ENCODE measurements at places on chromosomes 6 and 20.
A peak's percentile ranks its signal among the peaks of the same experiment; 100 is the strongest.

GRCh38 chr6:146884728-146885127 lies 286.0 kb downstream of the ADGB start:
- DNase-seq: no peak

DNA sequence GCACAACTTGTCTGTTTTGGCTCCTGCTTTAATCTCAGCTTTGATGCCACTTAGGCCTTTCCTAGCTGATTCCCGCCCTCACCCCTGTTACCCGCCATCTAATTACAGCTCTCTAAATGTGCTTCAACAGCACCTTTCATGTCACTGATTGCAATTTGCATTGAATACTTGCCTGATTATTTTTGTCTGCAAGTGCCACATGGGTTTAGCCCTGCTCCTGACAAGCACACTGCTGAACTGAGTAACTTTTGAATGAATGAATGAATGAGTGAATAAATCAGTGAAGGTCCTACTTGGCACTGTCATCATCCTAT lies 591 bp upstream of the DCBLD1 start:
- DNase-seq: no peak

DNA sequence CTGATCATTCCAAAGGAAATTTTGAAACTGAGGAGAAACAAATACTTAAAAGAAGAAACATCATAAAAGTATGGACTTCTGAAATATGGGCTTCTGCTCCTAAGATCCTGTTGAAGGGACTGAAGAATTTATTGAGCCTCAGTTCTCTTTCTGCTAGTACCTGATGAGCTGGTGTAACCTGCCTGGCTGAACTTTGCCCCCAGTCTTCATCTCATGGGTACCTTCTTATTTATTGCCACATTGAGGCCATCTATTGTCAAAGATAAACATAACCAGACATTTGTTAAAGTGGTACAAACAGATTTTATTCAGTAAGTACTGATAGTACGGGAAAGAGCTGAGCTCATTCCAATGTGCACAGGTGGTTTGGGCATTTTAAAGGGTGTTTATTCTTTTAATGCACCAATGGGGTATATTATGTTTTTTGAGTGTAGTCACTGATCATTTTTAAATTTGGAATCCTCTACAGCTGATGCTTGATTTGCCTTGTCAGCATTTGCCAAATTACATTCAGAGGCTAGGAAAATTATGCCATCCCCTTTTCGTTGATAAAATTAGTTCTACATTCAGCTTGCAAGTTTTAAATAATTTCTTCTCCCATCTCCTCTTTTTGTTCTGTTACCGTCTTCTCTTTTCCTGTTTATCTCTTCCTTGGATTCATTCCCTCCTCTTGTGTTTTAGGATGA lies 118.2 kb downstream of the PRIM2 start:
- no peak for DNase-seq

DNA sequence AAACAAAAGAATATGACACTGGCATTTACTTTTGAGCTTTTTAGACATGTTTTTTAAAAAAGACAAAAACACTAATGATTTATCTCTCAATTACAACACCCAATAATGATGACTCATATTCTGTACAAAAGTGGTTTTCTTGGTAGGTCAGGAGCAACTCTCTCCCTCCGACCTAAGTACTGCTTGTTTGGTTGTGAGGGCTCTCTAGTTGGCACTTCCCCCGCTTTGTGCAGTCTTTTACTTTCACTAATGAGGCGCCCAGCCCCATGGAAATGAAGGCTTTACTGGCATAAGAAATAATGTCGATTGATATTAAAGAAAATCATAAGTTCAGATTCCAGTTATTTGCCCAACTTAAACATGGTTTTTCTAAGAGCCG lies 1.3 kb downstream of the KPNA5 start:
- no peak for DNase-seq

DNA sequence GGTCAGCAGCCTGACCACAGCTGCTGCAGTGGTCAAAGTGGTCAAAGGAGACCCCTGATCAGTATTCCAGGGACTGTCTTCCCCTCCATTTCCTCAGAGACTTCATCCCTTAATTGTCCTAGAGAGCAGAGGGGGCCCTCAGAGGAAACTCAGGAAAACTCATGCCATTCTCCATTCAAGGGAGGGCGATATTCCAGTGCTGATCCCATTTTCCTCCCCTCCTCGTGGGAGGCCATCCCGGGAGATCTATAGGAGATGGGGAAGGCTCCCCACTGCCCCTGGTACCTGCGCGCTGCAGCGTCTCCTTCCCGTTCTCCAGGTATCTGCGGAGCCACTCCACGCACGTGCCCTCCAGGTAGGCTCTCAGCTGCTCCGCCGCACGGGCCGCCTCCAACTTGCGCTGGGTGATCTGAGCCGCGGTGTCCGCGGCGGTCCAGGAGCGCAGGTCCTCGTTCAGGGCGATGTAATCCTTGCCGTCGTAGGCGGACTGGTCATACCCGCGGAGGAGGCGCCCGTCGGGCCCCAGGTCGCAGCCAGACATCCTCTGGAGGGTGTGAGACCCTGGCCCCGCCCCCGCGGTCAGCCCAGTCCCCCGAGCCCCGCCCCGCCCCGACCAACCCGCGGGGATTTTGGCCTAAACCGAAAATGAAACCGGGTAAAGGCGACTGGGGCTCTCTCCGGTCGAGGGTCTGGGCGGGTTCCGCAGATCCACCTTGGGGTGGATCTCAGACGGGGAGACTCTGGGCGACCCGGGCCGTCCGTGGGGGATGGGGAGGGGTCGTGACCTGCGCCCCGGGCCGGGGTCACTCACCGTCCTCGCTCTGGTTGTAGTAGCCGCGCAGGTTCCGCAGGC lies 878 bp downstream of the HLA-C start:
- DNase-seq: peak; percentile 94

DNA sequence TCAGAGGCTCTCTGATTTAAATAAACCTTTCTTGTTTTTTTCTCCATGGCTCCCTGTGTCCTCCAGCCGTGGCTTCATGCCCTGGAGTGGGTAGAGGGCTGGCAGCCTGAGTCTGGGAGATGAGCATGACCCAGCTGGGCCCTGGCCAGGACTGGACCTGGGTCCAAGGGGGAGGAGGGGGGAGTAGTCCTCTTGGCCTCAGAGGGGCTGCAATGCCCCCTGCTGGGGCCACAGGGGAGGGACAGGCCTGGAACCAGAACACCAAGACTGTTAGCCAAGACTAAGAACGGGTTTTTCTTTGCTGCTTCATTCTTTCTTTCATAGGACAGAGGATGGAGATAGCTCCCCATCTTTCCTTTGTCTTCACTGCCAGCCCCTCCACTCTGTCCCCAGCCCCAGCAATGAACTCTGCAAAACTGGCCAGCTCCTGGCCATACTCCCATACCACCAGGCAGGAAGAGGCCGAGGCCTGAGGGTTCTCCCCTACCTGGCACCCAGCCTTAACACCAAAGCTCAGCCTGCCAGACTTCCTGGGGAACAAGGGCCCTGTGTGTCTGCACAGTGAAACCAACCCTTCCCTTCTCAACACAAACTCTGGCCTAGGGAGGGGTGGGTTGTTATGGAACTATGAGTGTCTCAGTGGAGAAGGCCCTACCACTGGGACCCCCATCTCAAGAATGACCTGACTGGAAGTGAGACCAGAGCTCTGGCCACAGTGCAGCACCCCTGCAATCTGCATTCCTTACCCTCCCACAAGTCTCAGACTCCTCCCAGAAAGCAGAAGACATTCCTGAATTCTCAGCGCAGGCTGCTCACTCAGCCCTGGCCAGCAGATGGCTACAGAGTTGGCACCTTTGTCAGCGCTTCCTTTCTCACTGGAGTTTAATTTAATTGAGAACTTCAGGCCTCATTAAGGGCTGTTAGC lies 11.0 kb downstream of the SLC29A1 start:
- DNase-seq: peak; percentile 93

DNA sequence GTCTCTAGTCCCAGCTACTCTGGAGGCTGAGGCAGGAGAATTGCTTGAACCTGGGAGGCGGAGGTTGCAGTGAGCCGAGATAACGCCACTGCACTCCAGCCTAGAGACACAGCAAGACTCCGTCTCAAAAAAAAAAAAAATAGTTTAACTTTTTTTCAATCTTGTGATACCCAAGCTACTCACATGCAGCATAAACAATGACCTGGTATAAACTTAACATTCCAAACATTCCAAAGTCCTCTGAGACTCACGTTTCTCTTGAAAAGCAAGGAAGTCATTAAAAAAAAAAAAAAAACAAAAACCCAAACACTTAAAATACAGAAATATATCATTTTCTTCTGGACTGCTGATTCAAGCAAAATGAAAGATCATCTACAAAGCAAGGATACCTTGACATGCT lies 14.3 kb downstream of the CRNKL1 start:
- DNase-seq: no peak

- no peak for DNase-seq
Observed at GRCh38 chr6:119161438-119161837, 83.0 kb upstream of the FAM184A start.

GRCh38 chr20:35743693-35744491 lies 1.8 kb upstream of the RBM39 start:
- DNase-seq: no peak

GRCh38 chr20:43838703-43839060 lies 76.0 kb upstream of the TOX2 start:
- peak; percentile 46 for DNase-seq

GRCh38 chr6:131199568-131200272 lies 64.5 kb downstream of the AKAP7 start:
- DNase-seq: no peak

DNA sequence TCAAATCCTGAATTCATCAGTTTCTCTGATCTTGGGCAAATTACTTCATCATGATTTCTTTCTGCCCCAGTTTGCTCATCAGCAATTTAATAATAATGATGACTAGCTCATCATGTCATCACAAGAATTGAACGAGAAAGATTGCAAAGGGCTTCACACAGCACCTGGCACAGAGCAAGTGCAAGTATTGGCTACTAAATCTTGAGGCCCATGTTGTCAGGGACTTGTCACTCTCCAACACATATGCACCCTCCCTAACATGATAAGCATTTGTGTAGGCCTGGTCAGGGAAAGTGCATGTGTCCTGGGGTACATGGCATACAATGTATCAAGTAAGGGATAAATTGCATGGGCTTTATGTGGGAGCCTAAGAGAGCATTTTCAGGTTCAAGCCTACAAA lies 6.4 kb downstream of the SMLR1 start:
- DNase-seq: no peak

DNA sequence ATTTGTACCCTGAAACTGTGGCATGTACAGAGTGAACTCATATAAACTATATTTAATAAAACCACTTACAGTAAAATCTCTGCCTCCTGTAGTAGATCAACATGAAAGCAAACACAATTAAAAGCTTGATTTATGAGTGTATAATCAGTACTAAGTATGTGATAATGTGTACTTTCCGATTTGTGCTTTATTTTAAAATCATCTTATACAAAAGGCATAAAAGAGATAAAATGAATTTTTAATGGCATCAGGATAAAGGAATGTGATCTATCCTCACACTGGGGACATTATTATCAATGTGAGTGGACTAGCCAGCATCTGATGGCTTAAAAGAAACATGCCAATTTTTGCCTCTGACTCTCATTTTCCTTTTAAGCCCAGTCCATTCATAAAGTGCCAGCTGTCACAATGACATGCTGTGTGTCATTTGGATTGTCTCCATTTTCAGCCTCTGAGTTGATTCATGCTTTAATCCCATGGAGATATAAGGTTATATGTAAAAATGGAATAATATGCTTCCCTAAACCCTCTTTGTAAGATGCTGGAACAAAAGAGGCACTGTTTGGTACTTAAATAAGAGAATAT lies 831.6 kb upstream of the EYS start:
- no peak for DNase-seq

DNA sequence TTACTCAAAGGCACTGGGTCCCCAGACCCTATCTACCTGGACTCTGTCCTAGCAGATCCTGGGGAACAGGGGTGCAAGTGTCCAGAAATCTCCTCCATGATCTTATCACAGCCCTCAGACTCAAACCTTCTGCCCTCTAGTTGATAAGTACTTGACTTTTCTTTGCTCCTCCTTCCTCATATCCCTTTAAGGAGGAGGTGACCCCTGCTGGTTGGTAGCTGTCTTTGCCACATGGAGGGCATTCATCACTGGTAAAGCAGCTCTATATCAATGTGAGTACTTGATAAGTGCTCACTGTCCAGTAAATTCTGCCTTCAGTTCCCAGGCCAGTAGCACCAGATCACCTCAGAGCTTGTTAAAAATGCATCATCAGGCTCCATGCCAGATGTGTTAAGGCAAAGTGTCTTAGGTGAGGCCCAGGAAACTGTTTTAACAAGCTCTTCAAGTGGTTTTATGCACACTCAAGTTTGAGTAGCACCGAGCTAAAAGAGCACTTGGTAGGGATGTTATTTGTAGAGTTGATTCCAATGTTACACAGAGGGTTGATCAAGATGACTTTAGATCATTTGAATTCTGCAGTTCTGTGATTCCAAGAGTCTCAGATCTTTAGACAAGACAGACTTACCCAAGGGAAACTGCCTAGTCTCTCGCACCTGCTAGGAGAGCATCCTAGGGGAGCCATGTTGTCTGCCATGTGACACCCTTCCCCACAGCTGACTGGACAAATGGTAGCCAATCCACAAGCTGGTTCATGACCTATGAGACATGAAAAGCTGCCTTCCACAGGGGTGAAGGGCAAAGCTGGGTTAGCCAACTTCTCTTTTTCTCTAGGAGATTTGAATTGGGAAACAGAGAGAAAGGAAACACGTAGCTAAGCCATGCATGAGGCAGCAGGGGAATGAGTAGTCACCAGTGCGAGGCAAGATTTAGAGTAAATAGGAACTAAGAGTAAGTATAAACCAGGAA lies 18.6 kb downstream of the TREML2 start:
- peak; percentile 32 for DNase-seq

GRCh38 chr6:106318851-106319250 lies 6.7 kb downstream of the ATG5 start:
- no peak for DNase-seq

DNA sequence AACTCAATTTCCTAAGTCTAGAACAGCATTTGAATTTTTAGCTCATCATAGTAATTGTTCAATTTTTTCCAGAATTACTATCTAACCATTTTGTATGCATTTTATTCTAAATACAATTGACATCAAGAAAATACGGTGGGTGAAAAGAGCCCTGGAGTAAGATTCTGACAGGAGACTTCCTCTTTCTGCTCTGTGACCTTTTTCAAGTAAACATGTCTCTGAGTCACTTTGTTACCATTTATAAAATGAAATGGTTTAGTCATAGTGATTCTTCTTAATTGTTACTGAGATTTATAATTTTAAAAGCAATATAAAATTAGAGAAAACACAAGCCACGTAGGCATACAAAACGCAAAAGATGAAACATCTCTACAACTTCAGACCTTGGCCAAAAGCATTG lies 80.2 kb downstream of the PLCB1 start:
- no peak for DNase-seq

- no peak for DNase-seq
Observed at GRCh38 chr6:53860511-53860910, 65.7 kb downstream of the LRRC1 start.

DNA sequence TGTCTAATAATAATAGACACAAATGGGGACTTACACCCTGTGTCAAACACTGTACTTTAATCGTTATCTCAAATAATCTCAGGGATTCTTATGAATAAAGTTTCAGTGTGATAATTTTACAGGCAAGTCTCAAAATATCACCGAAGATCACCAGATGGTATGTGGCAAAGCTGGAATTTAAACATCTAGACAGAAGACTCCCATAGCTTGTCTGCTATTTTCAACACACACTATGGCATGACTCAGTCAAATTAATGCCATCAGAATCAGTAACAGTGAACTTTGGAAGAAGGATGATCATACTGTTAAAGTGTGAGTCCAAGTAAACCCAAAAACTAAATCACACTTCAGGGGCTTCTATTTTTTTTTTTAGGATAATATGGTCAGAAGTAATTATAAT lies 867.6 kb upstream of the FLRT3 start:
- no peak for DNase-seq
